Mesothelial cell of epicardium (in vitro differentiated cells): ENCODE measurements at places on chromosomes 5 and 9.

- DNase-seq = no peak
These were observed 360.8 kb downstream of the NTRK2 start for GRCh38 chr9:85030316-85030715.

GRCh38 chr9:69199769-69200470 lies 25.8 kb downstream of the TJP2 start:
- no peak for DNase-seq

DNA sequence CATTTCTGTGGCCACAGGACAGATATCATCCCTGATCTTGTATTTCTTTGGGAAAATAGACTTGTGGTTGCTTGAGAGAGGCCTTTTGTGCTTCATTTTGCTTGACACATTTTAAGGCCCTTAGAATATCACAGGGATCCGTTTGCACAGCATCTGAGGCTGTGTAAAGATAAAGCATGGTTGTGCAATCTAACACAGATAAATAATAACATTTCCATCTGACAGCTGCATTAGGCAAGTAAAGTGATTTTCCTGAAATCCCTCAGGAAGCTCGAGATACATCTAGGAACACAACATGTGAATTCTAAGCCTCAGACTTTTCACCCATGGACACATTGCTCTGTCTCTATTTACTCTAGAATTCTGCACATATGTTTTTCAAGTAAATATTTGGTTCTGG lies 212.8 kb upstream of the ADAMTSL1 start:
- DNase-seq = no peak

GRCh38 chr5:125199968-125200865 lies 453.8 kb upstream of the ZNF608 start:
- no peak for DNase-seq

DNA sequence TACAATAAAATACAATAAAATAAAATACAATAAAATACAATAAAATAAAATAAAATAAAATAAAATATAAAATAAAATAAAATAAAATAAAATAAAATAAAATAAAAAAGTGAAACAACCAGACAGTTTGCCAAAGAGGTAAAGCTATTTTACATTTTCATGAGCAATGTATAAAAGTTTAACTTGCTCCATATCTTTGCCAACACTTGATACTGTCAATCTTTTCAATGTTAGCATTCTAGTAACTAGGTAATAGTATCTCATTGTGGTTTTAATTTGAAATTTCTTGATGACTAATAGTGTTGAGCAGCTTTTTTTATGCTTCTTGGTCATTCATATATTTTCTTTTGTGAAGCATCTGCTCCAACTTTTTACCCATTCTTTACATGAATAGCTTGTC lies 17.3 kb downstream of the TTC33 start:
- no peak for DNase-seq

- no peak for DNase-seq
These were observed 75.7 kb upstream of the OR2K2 start for GRCh38 chr9:111405701-111406100.

DNA sequence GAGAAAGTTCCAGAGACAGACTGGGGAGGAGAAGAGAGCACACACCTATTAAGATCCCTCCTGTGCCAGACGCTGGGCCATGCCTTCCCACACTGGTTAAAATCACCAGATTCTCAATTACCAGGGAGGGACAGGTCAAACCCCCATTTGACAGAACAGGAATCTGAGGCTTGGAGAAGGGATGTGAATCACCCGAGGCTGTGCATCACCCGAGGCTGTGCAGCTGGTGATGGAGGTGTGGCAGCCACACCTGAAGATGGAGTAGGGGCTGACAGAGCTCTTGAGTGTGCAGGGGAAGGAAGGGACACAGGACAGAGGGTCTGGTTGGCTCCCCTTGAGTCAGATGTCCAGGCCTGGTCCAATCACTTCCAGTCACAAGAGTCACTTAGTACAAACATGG lies 70.6 kb downstream of the LMX1B start:
- no peak for DNase-seq

DNA sequence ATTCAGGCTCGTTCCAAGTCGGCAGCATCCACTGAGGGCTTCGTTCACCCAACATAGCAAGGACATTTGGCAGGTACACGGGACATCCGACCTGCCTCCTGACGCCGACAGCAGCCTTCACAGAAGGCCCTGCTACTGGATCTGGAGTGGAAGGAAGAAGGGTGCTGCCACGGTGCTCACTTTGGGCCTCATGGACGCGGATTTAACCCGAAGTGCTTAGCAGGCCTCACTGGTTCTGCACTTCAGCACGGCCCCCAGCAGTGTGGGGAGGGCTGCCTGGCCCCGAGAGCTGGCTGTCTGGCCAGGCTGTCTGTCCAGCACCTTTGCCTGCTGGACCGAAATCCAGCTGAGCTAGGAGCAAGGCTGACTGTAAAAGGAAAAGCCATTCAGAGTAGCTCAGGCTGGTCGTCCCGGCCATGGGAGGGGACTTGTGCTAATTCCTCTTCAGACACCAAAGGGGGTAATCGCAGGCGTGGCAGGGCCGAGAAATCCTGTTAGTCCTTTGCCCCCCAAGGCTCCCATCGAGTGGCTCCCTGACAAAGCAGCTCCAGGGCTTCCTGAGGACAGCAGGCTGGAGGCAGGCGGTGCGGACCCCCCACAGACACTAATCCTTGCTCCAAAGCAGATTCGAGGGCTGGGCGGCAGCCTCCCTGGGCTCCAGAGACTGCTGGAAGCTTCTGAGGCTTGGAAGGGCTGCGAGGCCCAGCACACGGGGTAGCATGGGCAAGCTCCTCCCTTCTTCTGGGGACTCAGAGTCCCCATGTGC lies 11.1 kb upstream of the RXRA start:
- no peak for DNase-seq

- DNase-seq = no peak
These were observed 7.6 kb upstream of the FAM240B start for GRCh38 chr9:38727497-38728001.
